ENCODE measurements at places on chromosomes 1 and 21.

- H3K36me3 ChIP-seq, result peaks cover 3% of the 10 kb centered on the region
- DNase-seq, result no peak
- H3K4me3 ChIP-seq, result no peak overlapping the region
- peak overlapping the region; percentile 58 for H3K27ac ChIP-seq
These were observed 45.8 kb downstream of the BCAR3 start for GRCh38 chr1:93635614-93636543.

DNA sequence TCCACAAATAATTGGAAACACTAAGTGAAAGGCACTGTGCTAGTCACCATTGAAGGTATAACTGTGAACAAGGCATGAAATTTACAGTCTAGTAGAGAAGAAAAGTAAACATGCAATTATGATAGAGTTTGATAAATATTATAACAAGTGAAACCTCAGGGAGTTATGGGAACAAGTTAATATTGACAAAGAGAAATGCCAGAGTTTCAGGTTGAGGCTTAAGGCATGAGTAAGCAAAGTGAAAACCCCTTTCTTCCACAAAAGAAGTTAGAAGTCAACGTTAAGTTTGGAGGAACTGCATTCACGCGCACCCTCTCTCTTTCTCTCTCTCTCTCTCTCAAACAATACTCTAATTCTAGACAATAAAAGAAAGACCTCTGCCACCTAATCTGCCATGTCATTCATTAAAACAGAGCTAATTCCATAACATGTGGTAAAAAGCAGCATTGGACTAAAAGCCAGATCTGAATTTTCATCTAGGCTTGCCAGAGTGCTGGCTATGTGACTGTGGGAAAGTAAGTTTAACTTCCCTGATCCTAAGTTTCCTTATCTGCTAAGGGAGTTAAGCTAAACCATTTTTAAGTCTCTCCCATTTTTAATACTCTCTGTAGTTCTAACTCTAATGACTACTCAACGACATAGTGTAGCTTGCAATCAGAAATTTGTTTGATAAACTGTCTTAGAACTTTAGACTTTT lies 22.0 kb downstream of the SLC44A5 start:
- no peak for DNase-seq
- H3K4me1 ChIP-seq, result no peaks in the 10 kb centered on the region
- no peak overlapping the region for H3K4me3 ChIP-seq
- H3K27ac ChIP-seq, result no peak overlapping the region
- H3K36me3 ChIP-seq, result no peaks in the 10 kb centered on the region

GRCh38 chr1:111998332-111998731 lies 8.9 kb upstream of the KCND3 start:
- DNase-seq, result no peak
- H3K4me3 ChIP-seq, result no peak overlapping the region
- H3K27me3 ChIP-seq, result no peaks in the 10 kb centered on the region
- no peaks in the 10 kb centered on the region for H3K36me3 ChIP-seq
- H3K4me1 ChIP-seq, result no peaks in the 10 kb centered on the region

DNA sequence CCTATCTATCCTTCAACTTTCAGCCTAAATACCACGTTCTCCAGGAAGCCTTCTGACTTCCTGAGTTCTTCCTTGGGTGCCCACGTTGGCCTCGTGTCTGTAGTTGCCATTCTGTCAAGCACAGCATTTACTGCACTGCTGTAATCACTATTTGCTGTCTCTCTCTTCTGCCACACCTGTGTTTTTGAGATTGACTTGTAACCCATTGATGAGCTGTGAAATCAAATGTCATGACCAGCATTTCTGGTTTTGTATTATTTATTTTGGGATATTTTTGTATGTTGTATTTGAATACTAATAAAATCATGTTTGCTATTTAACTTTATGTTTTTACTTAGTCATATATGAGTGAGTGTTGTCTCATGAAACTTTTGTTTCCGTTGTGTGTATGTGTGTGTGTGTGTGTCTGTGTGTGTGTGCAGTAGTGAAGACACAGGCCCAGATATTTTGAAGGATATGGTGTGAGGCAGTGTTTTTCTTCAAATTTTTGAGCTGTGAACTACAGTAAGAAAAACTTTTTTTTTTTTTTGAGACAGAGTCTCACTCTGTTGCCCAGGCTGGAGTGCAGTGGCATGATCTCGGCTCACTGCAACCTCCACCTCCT lies 126.2 kb upstream of the SERBP1 start:
- DNase-seq, result no peak
- H3K27me3 ChIP-seq, result no peaks in the 10 kb centered on the region
- no peak overlapping the region for H3K27ac ChIP-seq
- peaks cover 12% of the 10 kb centered on the region for H3K4me1 ChIP-seq
- no peaks in the 10 kb centered on the region for H3K36me3 ChIP-seq
- no peak overlapping the region for H3K4me3 ChIP-seq

DNA sequence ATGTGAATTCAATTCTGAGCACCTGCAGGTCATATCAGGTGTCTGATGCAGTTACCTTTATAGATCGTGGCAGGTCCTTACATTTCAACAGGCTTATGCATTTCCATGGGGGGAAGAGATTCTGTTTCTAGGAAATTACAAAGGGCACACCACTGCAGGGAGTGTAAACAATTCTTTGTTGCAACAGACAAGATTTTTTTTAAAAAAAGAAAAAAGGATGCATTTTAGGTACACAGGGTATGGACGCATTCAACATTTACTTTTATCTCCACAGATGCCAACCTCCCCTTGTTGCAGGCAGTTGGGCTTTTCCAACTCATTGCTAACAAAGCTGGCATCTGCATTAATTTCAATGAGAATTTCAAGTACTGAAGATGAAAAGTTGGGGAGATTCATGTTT lies 13.5 kb upstream of the TEKT2 start:
- no peak overlapping the region for H3K27ac ChIP-seq
- H3K36me3 ChIP-seq, result no peaks in the 10 kb centered on the region
- no peak for DNase-seq
- no peaks in the 10 kb centered on the region for H3K4me1 ChIP-seq
- no peaks in the 10 kb centered on the region for H3K27me3 ChIP-seq
- H3K4me3 ChIP-seq, result no peak overlapping the region

GRCh38 chr1:240595476-240595875 lies 16.5 kb downstream of the GREM2 start:
- no peak for DNase-seq
- no peaks in the 10 kb centered on the region for H3K36me3 ChIP-seq
- H3K27me3 ChIP-seq, result no peaks in the 10 kb centered on the region
- H3K27ac ChIP-seq, result no peak overlapping the region
- H3K4me3 ChIP-seq, result no peak overlapping the region

GRCh38 chr1:23879809-23880208 lies 11.7 kb upstream of the FUCA1 start:
- H3K36me3 ChIP-seq, result no peaks in the 10 kb centered on the region
- no peak overlapping the region for H3K27ac ChIP-seq
- no peak overlapping the region for H3K4me3 ChIP-seq
- no peaks in the 10 kb centered on the region for H3K27me3 ChIP-seq

GRCh38 chr1:226712742-226713419 lies 26.2 kb downstream of the ITPKB start:
- H3K4me3 ChIP-seq, result no peak overlapping the region
- DNase-seq, result no peak
- no peaks in the 10 kb centered on the region for H3K27me3 ChIP-seq
- H3K36me3 ChIP-seq, result no peaks in the 10 kb centered on the region

DNA sequence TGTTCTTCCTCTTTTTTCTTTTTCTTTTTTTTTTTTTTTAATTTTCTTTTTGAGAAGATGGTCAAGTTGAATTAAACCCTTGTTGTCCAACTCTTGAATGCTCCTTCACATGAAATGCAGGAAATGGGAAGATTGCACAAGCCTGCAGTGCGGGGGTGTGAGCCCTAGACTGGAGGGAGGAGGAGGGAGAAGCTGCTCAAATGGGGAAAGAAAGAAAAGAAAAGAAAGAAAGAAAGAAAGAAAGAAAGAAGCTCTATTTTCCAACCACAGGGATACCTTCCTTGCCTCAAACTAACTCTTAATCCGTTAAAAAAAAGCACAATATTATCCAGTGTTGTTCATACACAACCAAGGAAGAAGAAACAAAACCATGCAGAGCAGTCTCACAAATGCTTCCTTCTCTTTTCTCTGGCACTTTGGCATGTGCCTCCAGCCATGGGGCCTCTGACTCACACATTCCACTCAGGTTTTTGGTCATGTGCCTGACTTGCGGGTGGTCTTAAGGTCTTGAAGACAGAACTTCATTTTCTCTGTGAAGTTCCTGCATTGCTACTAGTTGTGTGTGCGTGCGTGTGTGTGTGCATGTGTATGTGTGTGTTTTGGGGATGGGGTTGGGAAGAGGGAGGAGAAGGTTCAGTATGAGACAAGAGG lies 276.1 kb downstream of the RPS6KC1 start:
- H3K4me1 ChIP-seq, result no peaks in the 10 kb centered on the region
- H3K27me3 ChIP-seq, result no peaks in the 10 kb centered on the region
- H3K27ac ChIP-seq, result no peak overlapping the region
- H3K36me3 ChIP-seq, result no peaks in the 10 kb centered on the region
- peak; percentile 33 for DNase-seq

DNA sequence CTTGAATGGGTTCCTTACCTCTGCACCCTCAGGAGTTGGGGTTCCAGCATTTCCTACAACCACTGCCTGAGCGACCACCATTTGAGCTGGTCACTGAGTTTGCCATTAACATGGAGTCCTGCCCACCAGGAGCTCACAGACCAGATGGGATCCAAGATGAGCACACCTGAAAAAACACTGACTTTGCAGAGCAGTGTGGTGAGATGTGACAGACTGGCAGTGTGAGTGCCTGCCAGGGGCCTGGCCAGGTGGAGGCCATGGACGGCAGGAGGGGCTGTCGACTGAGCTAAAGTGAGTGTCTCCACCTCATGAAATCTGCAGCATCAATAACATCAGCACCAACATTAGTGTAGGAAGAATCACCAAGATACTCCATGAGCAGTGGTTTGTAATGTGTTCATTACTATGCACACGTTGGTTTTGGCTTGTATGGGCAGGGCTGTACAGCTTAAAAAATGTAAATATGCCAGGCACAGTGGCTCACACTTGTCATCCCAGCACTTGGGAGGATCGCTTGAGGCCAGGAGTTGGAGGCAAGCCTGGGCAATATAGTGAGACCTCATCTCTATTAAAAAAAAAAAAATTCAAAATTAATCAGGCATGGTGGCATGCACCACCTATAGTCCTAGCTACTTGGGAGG lies 12.2 kb upstream of the MIXL1 start:
- H3K4me3 ChIP-seq, result no peak overlapping the region
- no peaks in the 10 kb centered on the region for H3K36me3 ChIP-seq
- H3K27me3 ChIP-seq, result no peaks in the 10 kb centered on the region
- no peak for DNase-seq
- no peak overlapping the region for H3K27ac ChIP-seq

GRCh38 chr1:177219554-177220458 lies 49.0 kb downstream of the BRINP2 start:
- no peak overlapping the region for H3K27ac ChIP-seq
- H3K4me3 ChIP-seq, result no peak overlapping the region
- DNase-seq, result no peak
- H3K4me1 ChIP-seq, result no peaks in the 10 kb centered on the region
- no peaks in the 10 kb centered on the region for H3K27me3 ChIP-seq
- no peaks in the 10 kb centered on the region for H3K36me3 ChIP-seq

- H3K4me3 ChIP-seq, result no peak overlapping the region
- no peak overlapping the region for H3K27ac ChIP-seq
- H3K27me3 ChIP-seq, result no peaks in the 10 kb centered on the region
- H3K4me1 ChIP-seq, result no peaks in the 10 kb centered on the region
These were observed 32.2 kb upstream of the SYT2 start for GRCh38 chr1:202742496-202742895.

GRCh38 chr1:18527514-18527913 lies 46.8 kb downstream of the KLHDC7A start:
- H3K4me3 ChIP-seq, result no peak overlapping the region
- H3K27ac ChIP-seq, result no peak overlapping the region
- no peaks in the 10 kb centered on the region for H3K4me1 ChIP-seq
- no peaks in the 10 kb centered on the region for H3K27me3 ChIP-seq
- no peaks in the 10 kb centered on the region for H3K36me3 ChIP-seq

- DNase-seq, result no peak
- H3K4me1 ChIP-seq, result no peaks in the 10 kb centered on the region
- no peak overlapping the region for H3K4me3 ChIP-seq
- no peaks in the 10 kb centered on the region for H3K36me3 ChIP-seq
- no peaks in the 10 kb centered on the region for H3K27me3 ChIP-seq
- no peak overlapping the region for H3K27ac ChIP-seq
These were observed 811.3 kb upstream of the ADGRL2 start for GRCh38 chr1:80989455-80989854.

DNA sequence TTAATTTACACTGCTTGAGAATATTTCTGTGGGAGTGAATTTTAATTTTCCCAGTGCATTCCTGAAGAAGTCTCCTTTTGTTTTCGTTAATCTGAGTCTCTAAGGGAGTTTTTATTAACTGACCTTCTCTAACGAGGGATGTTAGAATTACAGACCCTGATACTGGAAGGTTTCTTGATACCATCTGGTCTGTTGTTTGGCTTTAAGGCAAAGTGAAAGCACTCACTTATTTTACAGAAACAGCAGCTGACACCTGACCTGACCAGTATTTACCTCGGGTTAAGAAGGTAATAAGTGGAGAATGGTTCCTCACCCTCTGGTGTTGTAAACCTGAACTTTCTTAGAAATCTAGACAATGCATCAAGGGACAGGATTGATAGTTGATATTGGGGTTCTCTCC lies 12.4 kb downstream of the CDC14A start:
- H3K27ac ChIP-seq, result no peak overlapping the region
- H3K4me3 ChIP-seq, result no peak overlapping the region
- peaks cover 6% of the 10 kb centered on the region for H3K4me1 ChIP-seq

DNA sequence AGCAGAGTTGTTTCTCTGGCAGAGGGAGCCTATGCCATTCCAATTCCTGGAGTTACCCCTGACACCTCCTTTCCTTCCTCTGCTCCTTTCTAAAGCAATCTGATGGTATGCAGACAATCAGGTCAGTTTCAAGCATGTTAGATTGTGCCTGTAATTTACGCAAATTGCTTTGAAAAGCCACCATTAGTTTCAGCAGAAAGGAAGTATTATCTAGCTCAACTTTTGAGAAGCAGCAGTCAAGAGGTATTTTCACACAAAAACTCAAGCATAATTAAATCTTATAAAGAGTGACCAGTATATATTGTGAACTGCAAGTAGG lies 2.2 kb downstream of the ERRFI1 start:
- H3K27me3 ChIP-seq, result no peaks in the 10 kb centered on the region
- H3K4me3 ChIP-seq, result peak overlapping the region; percentile 96
- no peak for DNase-seq
- peaks cover 9% of the 10 kb centered on the region for H3K36me3 ChIP-seq

GRCh38 chr1:22517956-22518355 lies 45.3 kb upstream of the EPHA8 start:
- no peak overlapping the region for H3K27ac ChIP-seq
- peaks cover 93% of the 10 kb centered on the region for H3K36me3 ChIP-seq
- no peaks in the 10 kb centered on the region for H3K4me1 ChIP-seq

- H3K4me1 ChIP-seq, result no peaks in the 10 kb centered on the region
- H3K27me3 ChIP-seq, result no peaks in the 10 kb centered on the region
- no peaks in the 10 kb centered on the region for H3K36me3 ChIP-seq
- H3K27ac ChIP-seq, result no peak overlapping the region
- DNase-seq, result no peak
These were observed 12.7 kb downstream of the INSL5 start for GRCh38 chr1:66788231-66788939.
